Activated CD4-positive, alpha-beta T cell treated with anti-CD3 and anti-CD28 coated beads for 48 hours (primary cell): ENCODE measurements at places on chromosomes 11 and 22.
A peak's percentile ranks its signal among the peaks of the same experiment; 100 is the strongest.

DNA sequence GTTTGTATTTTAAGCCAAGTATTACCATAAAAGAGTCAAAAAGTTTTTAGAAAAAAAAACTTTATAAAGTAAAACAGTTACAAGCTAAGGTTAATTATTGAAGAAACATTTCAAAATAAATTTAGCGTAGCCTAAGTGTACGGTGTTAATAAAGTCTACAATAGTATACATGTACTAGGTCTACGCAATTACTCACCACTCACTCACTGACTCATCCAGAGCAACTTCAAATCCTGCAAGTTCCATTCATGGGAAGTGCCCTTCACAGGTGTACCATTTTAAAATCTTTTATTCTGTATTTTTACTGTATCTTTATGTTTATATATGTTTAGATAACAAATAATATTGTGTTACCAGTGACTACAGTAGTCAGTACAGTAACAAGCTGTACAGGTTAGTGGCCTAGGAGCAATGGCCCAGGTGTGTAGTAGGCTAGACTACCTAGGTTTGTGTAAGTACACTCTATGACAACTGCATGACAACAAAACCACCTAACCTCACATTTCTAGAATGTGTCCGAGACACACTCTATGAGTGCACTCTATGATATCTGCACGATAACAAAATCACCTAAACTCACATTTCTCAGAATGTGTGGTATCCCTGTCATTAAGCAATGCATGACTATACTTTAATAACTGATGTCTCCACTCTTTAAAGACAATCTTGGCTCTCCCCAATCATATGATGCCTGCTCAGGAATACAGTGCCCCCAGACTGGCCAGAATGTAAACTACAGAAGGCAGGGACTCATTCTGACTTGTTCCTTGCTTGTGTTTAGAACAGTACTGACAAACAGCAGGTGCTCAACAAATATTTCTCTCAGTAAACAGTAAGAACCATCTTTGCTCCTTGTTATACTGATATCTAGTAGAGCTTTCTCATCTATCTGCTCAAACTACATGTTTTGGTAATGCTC is 21.2 kb downstream of the KMT5B start:
- no peak for DNase-seq

DNA sequence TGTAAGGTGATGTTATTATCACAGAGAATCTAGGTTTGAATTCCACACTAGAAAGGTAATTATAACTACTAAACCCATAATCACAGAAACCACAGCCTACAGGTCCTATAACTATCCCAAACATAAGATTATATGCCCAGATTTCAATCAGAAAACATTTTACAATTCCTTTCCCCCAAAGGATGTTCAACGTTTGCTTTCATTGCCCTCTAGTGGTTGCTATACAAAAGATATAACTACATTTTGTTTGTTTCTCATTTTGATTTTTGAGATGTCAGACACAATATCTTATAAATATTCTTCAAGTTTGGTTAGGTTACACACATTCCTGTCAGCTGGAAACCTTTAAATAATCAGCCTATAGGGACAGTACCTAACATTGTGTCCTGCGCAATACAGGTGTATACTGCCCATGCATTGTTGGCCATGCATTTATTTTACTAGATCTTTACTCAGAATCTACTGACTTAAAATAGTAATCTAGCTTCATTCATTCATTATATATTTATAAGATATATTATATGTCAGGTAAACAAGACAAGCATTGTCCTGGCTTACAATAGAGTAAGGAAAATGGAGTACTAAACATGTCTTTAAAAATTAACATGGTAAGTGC is 530.5 kb upstream of the CCDC90B start:
- DNase-seq: no peak

DNA sequence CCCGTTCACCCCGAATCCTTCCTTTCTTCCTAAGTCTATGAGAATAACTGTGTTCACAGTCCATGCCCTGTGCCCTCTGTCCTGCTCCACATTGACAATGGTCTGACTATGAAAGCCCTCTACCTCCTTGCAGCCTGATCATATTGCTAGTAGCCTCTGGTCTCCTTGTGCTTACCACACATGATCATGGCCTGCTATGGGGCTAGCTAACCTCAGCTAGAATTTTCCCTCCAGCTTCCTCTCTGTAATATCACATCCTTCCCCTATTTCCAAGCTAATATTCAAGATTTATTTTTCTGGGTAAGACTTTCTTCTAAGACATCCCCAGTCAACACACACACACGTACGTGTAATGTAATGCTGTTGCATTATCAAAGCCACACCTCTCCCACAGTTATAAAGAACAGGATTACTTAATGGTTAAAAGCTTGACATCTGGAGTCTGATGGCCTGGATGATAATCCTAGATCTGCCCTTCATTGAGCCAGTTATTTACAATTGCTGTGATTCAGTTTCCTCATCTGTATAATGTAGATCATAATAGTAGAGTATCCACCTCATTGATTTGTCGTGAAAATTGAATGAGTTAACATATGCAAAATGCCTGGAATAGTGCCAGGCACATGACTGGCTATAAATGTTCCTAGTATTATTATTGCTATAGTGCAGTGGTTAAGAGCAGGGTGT is 214.4 kb upstream of the BLID start:
- no peak for DNase-seq

- no peak for DNase-seq
These were observed 10.1 kb downstream of the MCM5 start for GRCh38 chr22:35409783-35410662.

DNA sequence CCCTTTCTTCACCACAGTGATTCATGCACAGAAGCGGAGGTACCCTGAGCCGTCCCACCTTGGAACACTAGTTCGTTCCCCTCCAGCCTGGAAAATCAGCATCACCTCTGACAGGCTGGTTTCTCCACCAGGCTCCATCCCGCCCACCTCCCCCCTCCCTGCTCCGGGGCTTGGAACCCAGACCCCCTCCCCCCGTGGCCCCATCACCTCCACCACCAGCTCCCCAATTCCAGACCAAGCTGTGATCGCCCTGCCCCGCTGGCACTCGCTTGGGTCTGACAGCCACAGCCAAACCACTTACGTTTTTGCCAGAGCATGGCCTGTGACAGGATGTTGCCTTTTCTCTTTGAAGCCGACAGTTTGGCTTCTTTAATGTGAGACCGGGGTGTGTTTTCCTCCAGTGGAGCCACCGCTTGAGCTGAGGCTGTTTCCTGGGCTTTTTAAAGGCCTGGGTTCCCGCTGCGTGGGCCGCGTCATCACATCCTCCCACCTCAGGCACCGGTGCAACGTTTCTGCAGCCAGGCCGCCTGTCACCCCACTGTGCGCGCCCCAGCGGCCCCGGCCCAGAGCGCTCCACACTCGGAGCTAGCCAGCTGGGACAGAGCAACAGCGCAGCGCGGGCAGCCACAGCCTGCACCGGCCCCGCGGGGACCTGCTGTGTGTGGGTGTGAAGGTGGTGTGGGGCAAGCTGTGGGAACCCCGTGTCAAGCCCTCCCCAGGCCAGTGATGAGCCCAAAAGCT is at the start of gene POU2AF1:
POU2AF1 (minus strand) TSS at position 415 of the 741 bp plus-strand sequence; CDS start at position 317, 98 bp downstream.
- peak; percentile 86 for DNase-seq

DNA sequence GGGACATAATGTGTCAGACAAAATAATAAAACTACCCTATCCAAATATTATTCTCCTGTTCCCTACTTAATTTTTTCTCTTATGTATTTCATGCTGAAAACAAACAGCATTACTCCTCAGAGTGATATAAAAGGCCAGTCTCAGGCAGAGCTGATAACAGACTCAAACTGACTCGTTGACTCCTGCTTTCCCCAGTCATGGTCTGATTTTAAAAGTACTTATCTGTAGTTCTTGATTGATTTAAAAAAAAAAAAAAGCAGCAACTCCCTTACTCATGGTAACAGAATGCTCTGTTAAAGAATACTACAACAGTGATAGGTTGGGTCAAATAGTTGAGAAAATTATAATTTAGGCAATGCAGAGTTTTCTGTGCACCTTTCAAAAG is 90.3 kb upstream of the BARX2 start:
- DNase-seq: no peak

- DNase-seq: no peak
These were observed 49.1 kb upstream of the MTNR1B start for GRCh38 chr11:92920331-92920730.

DNA sequence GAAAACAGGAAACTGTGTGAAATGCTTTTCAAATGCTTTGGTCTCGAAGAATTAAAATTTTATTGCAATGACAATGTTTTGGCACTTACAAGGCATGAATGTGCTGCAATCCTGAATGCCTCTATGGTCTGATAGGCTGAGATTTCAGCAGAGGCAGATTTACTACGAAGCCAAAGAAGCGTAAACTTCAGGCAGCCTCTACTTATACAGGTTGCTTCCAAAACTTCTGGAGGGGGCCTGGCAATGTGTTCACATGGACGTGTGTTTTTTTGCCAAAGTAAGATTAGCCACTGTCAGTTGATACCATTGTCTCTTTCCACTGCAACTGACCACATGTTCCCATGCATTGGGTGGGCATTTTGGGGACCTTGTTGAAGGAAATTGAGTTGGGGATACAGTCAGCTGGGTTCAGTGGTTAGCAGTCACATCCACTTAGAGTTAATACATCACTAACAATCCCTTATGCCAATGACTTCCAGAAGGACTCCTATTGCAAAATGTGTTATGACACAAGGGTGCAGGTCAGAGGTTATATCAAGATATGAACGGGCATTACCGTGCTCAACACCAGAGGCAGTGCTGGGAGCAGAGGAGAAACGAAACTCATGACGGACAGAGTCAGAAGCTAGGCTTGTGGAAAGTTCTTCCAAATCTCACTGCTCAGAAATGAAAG is 48.8 kb downstream of the ABTB2 start:
- DNase-seq: no peak

DNA sequence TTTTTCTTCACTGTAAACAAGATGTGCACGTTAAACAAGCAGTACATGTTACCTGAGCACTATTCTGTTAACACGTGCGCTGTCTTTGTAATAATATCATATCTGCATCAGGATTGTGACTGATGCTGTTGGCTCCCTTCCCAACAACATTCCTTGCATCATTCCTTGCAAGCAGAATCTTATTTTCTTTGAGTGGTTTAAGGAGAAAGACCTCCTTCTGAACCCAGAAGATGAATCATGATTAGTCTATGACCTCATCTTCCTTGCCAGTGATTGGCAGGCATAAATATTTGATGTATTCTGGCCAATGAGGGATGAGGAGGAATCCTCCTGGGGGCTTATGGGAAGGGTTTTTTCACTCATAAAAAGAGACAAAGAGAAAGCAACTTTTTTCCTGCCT is 46.2 kb downstream of the C11orf71 start:
- no peak for DNase-seq

DNA sequence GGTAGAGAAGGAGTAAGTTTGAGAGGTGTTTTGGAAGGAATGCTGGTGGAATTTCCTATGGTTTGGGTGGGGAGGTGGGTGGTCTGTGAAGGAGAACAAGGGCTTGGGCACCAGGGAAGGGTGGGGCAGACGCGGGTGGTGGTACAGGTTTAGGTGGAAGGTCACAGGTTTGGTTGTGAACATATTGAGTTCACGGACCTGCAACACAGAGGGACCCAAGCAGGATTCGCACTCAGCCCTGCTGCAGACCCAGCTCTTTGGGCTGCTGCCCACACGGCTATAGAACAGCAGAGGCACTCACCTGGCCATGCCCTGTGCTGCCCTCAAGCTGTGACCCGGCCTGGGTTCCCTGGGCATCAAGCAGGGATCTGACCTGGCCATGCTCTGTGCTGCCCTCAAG is 33.5 kb upstream of the EMID1 start:
- no peak for DNase-seq

GRCh38 chr11:15807827-15808226 is 548.5 kb downstream of the SOX6 start:
- no peak for DNase-seq

- DNase-seq: no peak
These were observed 2.0 kb downstream of the LRRC74B start for GRCh38 chr22:21047730-21048129.

DNA sequence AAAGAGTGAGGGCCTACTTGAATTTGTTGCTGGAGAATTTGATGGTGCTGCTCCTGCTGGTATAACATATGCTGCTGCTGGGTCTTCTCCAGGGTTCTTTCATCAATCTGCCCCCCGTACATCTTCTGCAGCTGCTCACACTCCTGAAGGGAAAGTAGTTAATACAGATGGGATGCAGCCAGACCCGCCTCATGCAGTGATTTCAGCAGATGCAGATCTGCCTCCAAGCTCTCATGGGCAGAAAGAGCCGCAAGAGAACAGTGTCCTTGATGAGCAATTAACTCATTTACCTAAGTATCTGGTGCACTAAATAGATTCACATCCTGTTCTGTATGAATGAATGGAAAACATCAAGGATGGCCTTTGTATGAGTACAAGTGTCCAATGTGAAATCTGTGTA is 24.8 kb upstream of the APOA1 start:
- DNase-seq: no peak

DNA sequence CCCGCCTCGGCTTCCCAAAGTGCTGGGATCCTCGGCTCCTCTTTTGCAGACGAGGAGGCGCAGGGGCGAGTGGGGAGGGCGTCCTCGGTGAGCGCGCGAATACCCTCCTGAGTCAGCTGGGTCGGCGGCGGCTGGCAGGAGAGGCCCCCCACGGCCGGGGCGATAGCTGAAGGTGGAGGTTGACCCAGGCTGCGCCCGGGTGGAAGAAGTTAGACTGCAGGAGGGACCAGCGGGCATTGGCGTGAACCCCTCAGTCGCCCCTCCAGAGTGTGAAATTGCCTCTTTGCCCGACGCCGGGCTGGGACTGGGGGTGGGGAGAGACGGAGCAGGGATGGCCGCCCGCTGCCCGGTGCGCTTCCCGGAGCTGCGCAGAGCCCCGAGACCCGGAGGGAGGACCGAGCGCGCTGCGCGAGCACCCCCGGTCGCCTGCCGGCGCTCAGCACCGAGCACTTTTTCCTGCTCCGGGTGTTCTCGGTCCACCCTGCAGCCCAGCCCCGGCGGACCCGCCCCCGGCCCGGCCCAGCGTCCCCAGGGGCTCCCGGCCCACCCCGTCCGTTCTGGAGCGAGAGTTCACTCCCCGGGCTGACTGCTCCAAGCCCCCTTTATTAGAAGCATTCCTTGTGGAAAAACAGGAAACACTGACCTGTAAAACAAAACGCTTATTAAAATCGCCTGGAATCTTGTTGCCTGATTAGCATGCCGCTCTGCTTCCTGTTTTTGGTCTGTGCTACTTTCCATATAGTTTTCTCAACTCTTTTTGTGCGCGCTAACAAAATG is 13.7 kb upstream of the CPT1A start:
- DNase-seq: peak; percentile 20

GRCh38 chr11:109697140-109697843 is 275.3 kb downstream of the C11orf87 start:
- peak; percentile 2 for DNase-seq

DNA sequence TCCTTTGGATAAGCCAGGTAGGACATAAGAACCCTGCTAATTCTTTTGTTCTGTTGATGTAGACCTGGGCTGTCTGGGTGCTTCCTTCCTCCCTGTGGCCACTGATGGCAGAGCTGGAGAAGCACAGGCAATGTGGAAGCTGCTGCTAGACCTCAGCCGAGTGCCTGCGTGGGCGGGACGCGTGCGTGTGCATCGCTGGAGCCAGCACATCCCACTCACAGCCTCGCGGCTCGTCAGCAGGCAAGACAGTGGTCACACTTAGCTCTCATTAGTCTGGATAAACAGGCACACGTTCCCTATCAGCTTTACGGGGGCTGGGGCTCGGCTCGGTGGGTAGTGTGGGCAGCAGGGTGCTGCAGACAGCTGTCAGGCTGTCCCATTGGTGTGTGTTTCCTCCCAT is 155.7 kb downstream of the GRIK4 start:
- DNase-seq: peak; percentile 22

- DNase-seq: no peak
These were observed 22.3 kb downstream of the RTL6 start for GRCh38 chr22:44475706-44476105.

- peak; percentile 68 for DNase-seq
These were observed 6.4 kb downstream of the FADS2 start for GRCh38 chr11:61834278-61835048.

- DNase-seq: no peak
These were observed 29.8 kb downstream of the RNF141 start for GRCh38 chr11:10511181-10511621.
